ELF-1 (cell line): ENCODE measurements at places on chromosomes 1 and 21.

DNA sequence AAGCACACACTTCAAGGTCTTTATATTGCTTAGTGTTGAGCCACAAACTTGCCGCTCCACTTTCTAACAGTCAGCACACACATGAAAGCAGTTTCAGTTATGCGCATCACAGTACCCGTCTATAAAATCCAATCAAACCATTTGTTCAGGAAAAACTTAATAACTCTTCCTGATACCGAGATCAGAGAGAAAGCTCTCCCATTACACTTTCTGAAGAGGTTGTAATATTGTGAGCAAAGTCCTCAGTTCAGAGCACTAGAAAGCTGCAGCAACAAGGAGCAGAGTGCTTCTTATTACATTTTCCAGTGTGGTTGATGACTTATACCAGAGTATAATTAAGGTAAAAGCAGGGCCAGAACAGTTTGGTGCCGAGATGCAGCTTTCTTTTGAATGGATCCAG is 102.8 kb upstream of the F3 start:
- no peak for DNase-seq

- DNase-seq: no peak
Measured at GRCh38 chr1:230759369-230760065, 12.3 kb downstream of the CAPN9 start.

DNA sequence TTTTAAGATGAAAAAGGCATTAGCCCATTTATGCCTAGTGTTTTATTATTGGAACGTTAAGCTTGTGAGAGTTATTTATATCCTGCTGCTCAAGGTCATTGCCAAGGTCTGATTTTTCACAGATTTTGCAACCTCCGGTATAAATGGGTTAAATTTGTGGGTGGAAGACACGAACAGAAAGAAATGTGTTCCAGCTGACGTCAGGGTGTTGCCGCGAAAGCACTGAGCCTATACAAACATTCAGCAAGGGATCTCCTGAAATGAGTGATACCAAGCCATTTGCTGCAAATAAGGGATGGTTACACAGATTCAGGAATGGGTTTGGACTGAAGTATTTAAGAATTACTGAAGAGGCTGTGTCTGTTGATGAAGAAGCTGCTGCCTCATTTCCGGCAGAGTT is 32.2 kb downstream of the TMED5 start:
- DNase-seq: no peak

GRCh38 chr1:15945832-15946448 is 30.0 kb downstream of the ZBTB17 start:
- no peak for DNase-seq

GRCh38 chr1:7290971-7291970 is 479.8 kb upstream of the VAMP3 start:
- DNase-seq: no peak

- no peak for DNase-seq
Measured at GRCh38 chr1:54120698-54121481, 31.9 kb downstream of the CDCP2 start.

DNA sequence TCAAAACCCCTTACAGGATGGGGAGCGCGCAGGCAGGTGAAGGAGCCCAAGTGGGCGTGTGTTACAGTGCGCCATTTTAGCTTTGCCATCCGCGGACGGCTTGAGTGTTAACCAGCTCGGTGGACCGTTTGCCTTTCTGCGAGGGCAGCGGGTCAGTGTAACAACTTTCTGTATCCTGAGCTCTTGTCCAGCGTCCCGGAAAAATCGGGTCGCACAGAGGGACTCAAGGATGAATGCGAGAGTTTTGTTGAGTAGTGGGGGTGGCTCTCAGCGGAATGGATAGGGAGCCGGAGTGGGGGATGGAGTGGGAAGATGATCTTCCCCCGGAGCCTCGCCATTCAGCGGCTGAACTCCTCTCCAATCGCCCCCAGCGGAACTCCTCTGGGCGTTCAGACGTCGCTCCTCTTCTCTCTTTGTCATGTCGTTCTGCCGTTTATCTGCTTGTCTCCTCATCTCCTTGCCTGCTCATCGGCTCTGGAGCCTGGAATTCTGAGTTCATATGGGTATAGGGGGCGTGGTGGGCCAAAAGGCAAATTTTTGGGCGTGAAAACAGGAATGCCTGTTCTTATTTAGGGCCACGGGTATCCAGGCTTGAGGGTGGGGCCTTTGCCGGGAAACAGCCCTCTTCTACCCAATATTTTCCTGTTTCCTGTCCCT is 295.4 kb downstream of the CTH start:
- peak; percentile 50 for DNase-seq

DNA sequence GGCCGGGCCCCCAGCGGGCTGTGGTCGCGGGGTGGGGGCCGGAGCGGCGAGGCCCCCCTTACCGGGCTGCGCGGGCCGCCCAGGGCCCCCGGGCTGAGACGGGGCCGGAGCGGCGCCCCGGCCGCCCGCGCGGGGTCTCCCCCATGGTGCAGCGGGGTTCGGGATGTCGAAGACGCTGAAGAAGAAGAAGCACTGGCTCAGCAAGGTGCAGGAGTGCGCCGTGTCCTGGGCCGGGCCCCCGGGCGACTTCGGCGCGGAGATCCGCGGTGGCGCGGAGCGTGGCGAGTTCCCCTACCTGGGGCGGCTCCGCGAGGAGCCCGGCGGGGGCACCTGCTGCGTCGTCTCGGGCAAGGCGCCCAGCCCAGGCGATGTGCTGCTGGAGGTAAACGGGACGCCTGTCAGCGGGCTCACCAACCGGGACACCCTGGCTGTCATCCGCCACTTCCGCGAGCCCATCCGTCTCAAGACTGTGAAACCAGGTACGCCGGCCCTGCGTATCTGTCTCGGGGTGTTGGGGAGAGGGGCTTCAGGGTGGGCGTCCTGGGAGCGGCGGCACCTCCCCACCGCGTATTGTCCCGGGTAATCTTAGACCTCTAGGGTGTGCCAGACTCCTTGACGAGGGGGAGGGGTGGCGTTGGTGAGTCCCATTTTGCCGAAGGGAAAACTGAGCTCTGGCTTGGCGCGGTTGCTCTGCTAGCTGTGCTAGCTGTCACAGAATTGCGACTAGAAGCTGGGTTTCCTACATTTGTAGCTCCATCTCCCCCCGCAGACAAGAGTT is 745 bp downstream of the MAGI3 start:
- peak; percentile 69 for DNase-seq
